Esophagus squamous epithelium (tissue), 5 donors: ENCODE measurements at places on chromosomes 3 and 15.

DNA sequence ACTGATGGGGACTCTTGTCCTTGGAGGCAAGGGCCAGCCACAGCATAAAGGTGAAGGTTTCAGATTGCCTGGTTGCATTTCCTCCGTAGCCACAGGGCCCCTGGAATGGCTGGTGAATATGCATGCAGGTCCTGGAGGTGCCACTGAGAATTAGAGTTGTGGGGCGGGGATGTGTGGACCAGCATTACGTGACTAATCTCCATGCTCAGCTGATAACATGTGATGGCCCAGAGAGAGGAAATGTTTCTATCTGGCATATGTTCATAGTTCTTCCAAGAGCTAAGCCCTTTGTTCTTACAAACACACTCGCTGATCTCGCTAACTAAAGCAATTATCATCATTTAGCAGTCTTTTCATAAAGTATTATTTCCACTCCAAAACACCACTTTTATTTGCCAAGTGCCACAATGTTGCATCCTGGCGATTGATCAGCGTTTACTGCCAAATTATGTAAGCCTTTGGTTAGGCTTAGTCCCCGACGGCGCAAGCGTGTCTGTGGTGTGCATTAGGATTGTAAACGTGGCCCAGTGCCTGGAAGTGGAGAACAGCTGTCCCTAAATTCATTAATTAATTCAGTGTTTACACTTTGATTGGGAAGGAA is 55.9 kb downstream of the CGNL1 start:
- no peak for DNase-seq

- no peak for DNase-seq
These were observed 464.1 kb upstream of the ARHGEF26 start for GRCh38 chr3:153657046-153657445.

GRCh38 chr15:41806291-41807181 is 21.4 kb upstream of the JMJD7 start:
- no peak for DNase-seq

DNA sequence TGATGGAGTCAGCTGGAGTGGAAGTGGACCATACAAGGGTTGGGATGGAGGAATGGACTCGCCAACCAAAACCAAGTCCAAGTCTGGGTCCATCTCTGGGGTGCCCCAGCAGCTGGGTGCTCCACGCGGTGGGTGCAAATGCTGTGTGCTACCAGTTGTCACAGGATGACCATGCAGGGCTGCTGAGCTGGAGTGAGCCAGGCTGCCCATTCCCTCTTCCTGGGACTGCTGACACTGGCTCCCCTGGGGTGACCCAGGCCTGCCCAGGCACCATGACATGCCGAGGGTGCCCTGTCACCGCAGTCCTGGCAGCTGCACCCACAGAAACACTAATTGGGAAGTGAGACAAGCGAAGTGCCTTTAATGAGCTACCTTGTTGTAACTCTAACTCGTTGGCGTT is 140.2 kb downstream of the TPRA1 start:
- no peak for DNase-seq

DNA sequence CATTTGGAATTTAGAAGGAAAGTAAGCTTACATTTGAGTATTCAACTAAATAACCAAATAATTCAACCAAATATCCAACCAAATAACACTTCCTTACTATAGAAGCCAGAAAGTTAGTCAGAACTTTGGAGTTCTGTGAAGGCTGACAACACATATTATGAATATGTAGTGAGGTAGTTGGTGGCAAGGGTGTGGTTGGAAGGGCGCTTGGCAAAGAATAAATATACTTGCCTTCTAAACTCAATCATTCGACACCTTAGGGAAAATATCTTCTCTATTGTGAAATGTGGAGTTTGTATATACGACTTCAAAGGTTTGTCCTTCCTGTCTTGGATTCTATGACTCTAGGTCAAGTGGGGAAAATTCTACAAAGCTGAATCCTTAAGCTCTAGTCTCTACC is 111.7 kb upstream of the OSTN start:
- no peak for DNase-seq

DNA sequence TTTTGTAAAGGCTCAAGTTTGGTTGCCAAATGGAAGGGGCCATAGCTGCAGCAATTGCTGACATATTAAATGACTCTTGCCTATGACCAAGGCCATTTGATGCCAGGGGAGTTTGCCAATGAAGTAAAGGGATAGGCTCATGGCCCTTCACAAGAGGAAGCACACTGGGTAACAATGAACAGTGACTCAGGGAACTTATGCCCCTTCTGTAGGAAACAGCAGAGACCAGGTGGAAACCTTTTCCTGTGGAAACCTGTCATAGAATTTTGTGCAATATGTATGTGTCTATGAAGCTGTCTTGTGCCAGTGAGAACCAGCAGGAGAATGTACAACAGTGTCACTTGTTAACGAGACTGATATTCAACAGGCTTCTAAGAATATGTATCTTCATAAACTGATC is 25.4 kb upstream of the AVEN start:
- no peak for DNase-seq

GRCh38 chr3:10195366-10196089 is 30.8 kb downstream of the IRAK2 start:
- no peak for DNase-seq

- no peak for DNase-seq
These were observed 21.4 kb upstream of the ZBED2 start for GRCh38 chr3:111616417-111617105.

DNA sequence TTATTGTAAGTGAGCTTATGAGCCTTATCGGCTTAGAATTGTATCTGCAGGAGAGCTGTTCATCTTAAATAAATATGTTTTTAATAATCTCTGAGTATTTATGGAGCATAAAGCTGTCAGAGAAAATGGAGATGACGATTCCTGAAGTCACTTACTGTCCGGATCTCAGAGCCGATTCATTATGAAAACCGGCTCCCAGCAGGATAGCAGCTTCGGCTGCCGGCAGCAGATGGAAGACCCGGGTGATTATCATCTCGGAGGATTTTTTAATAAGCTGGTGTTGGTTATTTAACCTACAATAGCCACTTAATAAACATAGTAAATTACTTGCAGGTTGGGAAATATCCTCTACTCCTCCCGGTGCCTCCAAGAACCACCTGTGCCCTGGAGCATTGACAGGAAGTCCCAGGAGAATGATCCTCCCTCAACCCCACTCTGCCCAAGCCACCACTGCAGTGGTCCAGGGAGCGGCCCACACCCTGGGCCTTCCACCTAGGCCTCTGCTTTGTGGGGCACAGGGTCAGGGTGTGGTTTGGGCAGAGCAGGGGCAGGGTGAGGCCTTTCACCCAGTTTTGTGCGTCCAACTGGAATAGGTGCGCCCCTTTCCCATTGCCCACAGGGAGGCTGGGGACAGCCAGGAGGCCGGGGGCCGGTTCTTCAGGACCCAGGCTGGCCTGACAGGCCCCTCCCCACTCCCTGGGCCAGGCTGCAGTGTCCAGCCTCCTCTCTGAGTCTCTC is 42.2 kb upstream of the PRR23E start:
- DNase-seq, result no peak

GRCh38 chr3:105315144-105315543 is 51.6 kb upstream of the ALCAM start:
- no peak for DNase-seq

DNA sequence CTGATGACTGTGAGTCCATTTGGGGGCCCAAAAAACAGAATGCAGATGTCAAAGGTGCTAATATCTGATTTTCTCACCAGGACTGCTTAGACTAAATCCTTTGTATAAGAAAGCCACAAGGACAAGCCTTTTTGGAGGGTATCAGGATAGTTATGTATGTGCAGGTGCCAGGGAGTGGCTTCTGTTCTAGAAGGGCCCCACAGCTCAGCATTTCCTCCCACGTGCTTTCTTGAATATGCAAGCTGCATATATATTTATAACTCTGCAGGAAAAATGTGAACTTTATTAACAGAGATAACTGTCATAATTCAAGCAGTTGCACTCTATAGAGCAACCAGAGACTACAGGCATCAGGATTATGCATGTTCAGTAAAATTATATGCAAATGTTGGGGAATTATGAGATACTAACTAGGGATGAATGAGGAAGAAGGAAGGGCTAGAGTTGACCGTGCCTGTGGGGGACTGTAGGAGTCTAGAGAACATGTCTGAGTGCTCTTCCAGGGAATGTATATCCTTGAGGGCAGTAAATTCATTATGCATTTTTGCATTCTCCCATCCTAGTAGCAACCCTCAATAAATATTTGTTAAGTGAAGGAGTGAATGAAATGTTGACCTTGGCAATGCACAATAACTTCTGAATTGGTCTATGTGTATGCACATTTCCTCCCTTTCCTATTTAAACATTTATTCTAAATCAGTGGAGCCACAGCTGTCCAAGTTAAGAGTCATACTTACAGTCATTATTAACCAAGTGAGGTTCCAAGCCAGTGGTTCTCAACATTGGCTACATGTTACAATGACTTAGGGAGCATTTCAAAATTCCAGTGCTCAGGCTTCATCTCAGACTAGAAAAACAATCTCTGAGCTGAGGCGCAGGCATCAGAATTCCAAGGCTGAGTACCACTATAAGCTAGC is 94.8 kb upstream of the ANKRD28 start:
- DNase-seq, result no peak

GRCh38 chr3:15495461-15496340 is 25.8 kb downstream of the COLQ start:
- no peak for DNase-seq

DNA sequence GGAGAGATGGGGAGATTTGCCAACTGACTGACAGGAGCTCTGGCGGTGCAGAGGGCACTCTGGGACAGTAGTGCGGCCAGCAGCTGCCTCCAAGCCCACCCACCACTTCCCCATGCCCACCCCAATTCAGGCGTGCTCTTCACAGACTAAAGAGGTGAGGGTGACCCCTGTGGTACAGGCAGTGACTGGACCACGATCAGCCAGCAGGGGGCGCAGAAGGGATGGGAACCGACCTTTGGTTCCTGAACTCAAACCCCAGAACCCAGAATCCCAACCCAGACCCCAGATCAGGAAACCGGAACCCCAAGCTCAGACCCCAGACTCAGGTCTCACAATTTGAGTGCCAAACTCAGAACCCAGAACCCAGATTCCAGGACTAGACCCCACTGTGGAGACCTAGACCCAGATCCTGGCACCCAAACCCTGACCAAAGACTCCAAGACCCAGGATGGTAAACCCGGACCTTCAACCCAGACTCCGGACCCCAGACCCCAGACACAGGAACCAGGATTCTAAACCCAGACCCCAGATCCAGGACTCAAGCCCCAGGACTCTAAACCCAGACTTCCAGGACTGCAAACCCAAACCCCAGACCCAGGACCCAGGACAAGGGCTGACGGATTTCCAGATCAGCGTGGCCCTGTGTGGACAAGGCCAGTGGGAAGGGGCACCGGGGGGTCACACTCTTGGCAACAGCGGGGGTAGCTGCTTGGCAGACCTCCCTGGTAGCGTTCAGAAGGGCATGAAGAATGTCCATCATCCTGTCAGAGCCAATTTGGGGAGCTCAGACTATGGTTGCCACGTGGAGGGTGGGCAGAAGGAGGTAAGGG is 3.7 kb upstream of the MYL3 start:
- no peak for DNase-seq

GRCh38 chr3:156473341-156473740 is 81.6 kb downstream of the SSR3 start:
- no peak for DNase-seq

DNA sequence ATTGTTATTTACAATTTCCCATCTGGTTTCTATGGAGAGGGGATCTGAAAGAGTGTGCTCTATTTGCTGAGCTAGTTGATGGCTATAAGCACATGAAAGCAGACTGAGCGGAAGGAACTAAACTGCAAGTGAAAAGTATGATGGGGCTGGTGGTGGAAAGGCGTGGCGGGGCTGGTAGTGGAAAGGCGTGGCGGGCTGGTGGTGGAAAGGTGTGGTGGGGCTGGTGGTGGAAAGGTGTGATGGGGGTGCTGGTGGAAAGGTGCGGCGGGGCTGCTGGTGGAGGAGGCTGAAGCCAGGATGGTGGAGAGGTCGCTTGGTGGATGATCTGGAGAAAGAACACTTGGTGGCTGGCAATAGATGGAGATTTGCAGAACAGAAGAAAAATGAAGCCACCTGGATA is 136.7 kb downstream of the FMN1 start:
- DNase-seq, result no peak

DNA sequence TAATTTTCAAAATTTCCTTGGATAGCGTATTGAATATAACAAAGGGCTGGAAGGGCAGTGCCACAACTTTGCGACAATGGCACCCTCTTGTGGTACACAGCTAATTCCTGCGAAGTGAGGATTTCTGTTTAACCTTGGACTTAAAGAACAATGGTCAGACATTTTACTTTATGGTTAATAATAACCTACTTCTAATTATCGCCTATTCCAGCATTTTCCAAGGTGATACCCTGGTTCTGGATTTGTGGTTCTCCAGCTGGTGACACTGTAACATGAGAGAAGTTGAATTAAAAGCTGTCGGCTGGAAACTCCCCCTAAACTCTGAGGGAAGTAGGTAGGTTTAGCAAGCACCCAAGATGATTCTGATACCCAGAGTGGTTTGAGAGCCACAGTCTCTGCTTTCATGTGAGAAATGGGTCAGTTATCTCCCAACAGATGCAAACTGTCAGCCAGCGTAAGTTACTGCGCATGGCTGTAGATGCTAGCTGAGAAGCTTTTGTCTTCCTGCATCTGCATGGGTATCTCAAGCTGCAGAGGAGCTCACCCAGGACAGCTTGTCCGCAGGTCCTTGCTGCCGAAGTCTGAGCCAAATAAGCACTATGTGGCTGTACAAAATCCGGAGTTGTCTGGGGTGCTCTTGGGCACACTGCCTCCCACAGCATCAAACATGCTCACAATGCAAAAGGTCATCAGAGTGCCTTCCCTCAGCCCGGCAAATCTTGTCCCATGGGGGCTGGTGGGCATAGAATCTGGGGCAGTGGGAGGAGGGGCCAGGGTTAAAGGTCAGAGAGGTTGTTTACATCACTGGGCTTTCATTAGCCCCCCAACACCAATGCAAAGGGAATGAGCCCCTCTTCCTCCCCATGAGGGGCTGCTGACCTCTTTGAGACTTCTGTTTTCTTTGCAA is 6.6 kb upstream of the CHSY1 start:
- no peak for DNase-seq

GRCh38 chr3:65964838-65965237 is 73.9 kb downstream of the MAGI1 start:
- no peak for DNase-seq
